Transverse colon (tissue), 4 donors: ENCODE measurements at places on chromosomes 1 and 21.

GRCh38 chr1:39729030-39729429 is 9.7 kb upstream of the PPIE start:
- no peak for DNase-seq

- DNase-seq = no peak
These were observed 73.6 kb downstream of the C1orf94 start for GRCh38 chr1:34250342-34250741.

GRCh38 chr1:22808676-22809483 is 98.2 kb downstream of the EPHB2 start:
- no peak for DNase-seq

- DNase-seq = no peak
These were observed 189.5 kb downstream of the DENND1B start for GRCh38 chr1:197585809-197586208.

DNA sequence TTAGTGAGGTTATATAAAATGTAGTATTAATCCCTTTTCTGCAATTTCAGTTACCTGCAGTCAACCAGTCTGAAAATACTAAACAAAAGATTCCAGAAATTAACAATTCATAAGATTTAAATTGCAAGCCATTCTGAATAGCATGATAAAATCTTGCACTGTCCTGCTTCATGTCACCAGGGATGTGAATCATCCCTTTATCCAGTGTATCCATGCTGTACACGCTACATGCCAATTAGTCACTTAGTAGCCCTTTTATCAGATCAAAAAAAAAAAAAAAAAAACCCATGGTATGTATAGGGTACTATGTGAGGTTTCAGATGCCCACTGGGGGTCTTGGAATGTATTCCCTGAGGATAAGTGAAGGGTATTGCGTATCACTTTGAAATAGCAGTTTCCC is 191.3 kb upstream of the HP1BP3 start:
- no peak for DNase-seq
